ENCODE measurements at places on chromosomes 16 and 17.

DNA sequence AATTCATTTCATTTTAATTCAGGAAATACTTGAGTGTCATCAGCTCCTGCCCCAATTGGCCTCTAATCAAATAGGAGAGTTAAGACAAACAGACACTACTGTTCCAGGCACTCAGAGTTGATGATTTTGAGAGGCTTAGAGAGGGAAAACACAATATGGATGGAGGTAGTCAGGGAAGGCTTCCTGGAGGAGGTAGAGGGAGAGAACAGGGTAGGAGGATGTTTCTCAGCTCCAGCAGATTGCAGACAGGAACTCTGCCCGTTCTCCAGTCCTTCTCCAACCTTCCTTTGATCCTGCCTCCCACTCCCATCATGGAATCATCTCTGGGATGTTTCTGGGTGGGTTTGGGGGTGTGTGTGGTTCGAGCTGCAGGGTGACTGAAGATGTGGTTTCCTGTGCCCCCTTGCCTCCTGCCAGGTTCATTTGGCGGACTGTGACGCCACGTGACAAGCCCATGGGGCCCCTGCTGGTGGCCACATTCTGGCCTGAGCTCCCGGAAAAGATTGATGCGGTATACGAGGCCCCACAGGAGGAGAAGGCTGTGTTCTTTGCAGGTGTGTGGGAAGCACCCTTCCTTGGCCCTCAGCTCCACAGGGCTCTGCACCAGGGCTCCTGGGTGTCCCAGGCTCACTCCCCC is 12.2 kb upstream of the LPCAT2 start:
- no peak for DNase-seq

DNA sequence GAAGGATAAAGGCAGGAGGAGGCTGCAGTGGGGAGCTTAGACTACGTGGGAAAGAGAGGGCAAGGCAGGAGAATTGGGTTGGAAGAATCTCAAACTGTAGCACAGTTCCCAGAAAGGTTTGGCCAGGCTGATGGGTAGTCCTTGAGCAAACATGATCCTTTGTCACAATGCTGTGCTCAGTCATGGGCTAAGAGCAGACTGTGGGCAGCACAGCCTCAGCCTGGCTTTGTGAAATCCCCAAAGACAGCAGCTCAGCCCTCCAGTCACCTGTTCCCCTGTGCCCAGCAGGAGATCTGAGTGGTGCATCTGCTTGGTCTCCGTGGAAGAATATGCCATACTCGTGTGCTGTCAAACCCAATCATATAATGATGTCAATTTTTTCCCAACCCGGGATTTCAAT is 10.6 kb upstream of the ENGASE start:
- DNase-seq, result no peak

DNA sequence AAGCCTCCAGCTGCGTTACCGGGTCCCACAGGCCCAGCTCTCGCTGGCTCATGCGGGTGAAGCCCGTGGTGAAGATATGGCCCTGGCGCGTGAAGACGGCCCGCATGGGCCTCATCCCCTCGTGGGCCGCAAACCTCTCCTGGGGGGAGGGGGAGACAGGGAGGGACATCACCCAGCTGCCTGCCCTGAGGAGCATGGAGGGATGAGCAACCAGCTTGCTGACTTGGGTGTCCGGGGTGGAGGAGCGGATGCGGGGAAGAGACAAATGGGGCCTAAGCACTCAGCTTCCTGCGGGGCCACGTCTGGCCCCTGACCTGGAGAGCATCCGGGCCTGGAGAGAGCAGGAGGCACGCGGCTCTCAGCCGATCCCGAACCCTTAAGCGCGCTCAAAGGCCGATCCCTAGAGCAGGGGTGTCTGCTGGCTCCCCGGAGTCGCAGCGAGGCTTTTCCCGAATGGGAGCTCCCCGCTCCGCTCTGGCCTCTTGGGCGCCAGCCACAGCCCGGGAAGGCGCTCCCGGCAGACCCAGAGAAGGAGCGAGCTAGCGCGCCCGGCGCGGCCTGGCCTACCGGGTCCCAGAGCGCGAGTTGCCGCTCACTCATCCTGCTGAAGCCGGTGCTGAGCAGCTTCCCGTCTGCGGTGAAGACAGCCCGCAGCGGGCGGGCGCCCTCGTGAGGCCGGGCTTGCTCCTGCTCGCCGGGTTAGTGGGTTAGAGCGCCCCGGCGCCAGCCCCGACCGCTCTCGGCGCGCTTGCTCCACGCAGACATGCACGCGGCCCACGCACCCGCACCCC is 5.0 kb downstream of the CORO6 start:
- DNase-seq, result no peak

GRCh38 chr17:55546991-55547664 is 35.9 kb upstream of the SMIM36 start:
- DNase-seq, result no peak

- no peak for DNase-seq
Measured at GRCh38 chr16:10850478-10850850, 26.5 kb upstream of the CIITA start.

- DNase-seq, result no peak
Measured at GRCh38 chr16:49416001-49416675, 42.5 kb downstream of the C16orf78 start.
